ENCODE measurements at places on chromosomes 7 and 10.

GRCh38 chr7:80498481-80499349, 13.1 kb downstream of the GNAT3 start:
- DNase-seq = no peak

DNA sequence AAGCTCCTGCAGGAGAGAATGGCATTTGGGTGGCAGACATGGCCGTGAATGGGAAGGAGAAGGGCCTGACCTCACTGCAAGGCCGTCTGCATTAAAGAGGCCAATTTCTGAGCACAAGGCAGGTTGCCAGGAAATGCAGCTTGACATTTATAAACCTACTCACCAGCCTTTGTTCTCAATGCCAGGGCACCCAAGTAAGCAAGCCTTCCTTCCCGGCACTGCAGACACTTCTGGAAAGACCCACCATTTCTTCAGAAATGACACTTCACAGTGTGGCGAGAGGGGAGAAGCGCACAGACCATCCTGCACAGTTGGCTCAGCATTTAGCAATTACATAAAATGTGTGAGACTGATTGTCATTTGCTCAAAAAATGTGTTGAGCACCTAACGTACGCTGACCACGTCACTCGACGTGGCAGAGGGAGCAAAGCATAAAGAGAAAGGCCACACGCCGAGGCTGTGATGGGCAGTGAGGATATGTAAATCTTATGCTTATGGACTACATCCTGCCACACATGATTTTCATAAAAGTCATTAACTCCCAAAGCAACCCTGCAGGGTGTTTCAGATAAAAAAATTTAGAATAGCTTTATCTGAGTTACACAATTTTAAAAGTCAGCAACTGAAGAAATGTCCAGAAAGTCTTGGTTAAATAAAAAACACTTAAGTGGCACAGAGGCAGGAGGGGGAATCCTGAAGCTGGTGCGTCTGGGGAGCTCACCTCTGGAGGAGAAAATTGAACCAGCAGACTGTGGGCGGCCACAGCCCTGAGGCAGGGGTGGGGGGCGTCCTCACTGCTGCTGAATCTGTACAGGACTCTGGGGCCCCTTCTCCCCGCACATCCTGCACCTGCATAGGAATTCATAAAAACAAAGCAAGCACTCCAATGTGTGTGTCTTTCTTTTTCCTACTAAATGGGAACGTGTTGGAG, 543.8 kb downstream of the PTPRN2 start:
- no peak for DNase-seq

DNA sequence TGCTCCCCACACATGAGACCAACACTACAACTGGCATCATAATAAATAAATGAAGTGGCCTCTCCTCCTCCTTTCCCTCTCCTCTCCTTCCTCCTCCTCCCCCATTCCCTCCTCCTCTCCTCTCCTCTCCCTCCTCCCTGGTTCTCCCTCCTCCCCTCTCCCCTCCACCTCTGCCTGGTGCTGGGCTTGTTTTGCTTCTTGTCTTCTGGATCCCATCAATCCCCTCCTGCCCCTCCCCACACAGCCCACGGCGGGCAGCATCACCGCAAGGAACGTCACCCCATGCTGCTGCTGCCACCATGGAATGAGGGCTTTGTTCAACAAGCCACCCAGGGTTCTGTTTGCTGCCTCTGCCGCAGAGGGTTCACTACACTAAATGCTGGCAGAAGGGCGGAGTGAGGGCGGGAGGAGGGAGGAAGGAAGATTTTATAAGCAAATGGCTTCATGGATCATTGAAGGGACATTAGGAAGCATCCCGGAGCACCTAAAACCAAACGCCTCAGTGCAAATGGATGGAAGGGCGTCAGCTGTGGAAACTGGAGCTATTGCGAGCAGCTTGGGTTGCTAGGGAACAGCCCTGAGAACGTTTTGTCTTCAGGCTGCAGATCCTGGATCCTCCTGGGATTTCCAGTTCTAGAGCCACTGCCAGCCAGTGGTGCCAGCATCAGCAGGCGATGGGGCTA, 379.7 kb upstream of the ZMIZ1 start:
- DNase-seq = no peak

DNA sequence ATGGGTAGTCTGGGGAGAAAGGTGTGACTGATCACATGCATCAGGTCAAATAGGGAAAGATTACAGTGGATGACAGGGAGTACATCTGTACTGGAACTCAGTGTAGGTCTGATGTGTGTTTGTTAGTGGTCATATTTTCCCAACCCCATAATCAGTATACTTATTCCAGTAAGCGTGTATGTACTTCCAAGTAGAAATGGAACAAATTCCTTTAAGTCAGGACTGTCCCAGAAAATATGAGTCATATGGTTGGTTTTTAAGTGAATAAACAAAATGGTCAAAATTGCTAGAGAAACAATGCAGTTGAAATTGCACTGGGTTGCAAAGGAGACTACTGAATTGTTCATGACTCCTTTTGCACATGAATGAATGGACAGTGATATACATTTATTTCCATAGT, 118.8 kb upstream of the MYO3A start:
- no peak for DNase-seq

Measured in CD4-positive, alpha-beta T cell treated with Interleukin-12 subunit alpha and Interleukin-12 subunit beta, for 1 hour (primary cell).